CD4-positive, alpha-beta T cell treated with Interleukin-10 for 1 hour (primary cell): ENCODE measurements at places on chromosomes 13 and 19.

DNA sequence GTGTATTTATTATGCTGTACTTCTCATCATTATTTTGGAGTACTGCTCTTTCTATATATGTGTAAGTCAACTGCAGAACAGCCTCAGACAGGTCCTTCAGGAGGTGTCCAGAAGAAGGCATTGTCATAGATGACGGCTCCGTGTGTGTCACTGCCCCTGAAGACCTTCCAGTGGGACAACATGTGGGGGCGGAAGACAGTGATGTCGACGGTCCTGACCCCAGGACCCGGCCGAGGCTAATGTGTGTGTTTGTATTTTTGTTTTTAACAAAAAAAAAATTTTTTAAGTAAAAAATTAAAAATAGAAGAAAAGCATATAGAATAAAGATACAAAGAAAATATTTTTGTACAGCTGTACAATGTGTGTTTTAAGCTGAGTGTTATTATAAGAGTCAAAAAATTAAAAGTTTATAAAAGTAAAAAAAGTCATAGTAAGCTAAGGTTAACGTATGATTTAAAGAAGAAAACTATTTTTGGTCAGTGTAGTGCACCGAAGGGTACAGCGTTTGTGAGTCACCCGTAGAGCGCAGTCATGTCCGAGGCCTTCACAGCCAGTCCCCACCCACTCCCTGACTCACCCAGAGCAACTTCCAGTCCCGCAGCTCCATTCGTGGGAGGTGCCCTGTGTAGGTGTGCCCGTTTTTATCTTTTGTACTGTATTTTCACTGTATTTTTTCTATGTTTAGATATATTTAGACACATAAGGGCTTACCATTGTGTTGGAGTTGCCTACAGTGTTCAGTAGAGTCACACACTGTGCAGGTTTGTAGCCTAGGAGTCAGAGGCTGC lies 42.2 kb upstream of the SPACA7 start:
- no peak for DNase-seq

DNA sequence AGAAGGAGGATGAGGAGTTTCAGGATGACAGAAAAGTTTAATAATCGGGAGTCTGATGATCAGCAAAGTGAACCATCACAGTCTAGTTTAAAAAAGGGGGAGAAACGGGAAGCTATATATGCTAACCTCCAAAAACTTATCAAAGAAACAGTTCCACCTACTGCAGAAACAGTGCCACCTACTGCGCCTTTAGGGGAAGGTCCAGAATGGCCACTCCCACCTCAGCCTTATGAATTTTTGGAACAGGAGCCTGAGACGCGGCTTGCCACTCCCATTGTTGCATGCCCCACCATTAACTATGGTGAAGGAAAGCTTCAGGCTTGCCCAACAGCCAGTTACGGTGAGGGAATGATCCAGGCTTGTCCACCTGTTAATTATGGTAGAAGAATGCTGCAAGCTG lies 929.0 kb downstream of the SLITRK6 start:
- no peak for DNase-seq

GRCh38 chr13:97875218-97875617 lies 78.3 kb upstream of the IPO5 start:
- DNase-seq, result no peak

DNA sequence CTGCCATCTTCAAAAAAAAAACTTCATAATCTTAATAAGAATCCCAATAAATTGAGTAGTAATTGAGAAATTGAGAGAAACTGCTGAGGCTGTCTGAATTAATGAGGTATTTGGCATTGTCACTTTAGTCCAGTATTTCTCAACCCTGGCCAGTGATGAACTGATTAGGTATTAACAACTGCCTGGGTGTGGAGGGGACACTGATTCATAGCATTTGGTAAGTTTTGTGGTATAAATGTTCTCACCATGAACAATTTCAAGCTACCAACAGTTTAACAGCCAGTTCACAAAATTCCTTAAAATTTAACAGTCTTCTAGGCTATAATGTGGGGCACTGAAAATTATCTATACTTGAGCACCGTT lies 18.3 kb downstream of the GPC6 start:
- DNase-seq, result no peak

GRCh38 chr13:60765700-60766411 lies 368.8 kb downstream of the TDRD3 start:
- DNase-seq, result no peak

DNA sequence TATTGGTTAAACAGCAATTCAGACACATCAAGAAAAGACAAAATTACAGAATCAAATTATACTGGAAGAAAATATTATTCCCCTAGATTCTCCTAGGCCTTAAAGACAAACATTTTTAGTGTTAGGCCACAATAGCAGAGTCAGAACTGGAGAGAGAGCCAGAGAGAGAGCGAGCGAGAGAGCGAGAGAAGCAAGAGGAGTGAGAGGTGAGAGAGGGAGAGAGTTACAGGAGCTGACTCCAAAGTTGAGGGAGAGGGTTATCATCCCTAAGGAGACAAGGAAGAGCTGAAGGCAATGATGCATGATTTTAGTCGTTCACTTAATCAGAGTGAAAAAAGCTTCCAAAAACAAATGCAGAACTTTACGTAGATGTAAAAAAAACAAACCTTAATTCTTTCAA lies 20.2 kb upstream of the ZNF227 start:
- no peak for DNase-seq

DNA sequence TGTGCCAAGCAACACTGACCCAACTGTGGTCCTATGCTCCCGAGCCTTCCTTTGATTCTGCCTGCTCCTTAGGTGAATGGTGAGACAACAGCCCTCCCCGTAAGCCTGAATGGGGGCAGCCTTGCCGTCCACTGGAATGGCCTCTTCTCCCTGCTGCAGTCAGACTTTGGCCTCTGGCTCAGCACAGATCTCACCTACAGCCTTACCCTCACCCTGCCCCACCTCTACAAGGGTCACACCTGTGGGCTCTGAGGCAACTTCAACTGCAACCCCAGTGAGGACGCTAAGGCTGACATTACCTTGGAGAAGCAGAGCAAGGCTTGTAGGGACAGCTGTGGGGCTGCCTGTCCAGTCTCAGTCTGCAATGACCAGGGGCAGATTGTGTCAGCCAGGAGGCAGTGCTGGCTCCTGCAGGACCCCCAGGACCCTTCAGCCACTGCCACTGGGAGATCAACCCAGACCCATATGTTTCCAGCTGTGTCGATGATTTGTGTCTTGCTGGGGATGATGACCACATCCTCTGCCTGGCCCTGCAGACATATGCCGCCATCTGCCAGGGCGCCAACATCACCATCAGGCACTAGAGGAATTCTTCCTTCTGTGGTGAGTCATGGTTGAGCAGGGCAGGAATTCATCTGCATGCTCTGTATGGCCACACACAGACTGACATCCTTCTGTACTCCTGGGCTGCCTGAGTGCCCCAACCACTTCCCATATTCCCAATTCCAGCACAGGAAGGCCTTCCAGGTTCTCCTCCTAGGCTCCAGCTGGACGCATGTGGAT lies 27.3 kb upstream of the FXYD3 start:
- no peak for DNase-seq
